ENCODE measurements at places on chromosomes 4 and X.

DNA sequence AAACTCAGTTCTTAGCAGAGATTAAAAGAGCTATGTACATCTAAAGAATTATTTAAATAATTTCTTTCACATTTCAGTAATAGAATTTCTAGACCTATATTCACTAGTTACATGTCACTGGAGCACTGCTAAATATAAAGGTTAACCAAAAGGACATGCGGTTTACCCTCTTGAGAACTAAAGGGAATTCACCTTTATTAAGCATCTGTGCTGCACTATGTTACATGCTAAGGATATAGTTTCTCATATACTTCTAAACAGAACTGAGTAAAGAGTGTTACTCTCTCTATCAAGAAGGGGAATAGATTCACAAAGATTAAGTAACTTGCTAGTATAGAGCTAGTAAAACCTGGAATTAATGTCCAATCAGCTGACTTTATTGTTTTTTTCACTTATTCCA, 7.6 kb downstream of the SPIN3 start:
- DNase-seq: no peak

DNA sequence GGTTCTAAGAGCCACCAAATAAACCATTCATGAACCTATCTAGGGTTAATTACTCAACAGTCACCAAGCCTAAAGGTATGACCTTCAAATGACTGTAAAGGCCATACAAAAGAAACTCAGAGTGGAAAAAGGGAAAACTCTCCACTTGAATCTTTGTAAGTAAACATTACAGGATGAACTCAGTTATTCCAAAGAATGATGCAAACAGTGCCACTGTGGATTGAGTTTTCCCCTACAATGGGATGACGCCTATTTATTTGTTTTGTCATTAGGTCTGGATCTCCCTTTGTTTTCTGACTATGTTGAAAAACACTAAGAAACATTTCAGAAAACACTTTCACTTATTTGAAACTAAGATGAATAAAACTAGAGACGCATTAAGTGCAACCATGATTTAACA, 12.7 kb downstream of the NUDT6 start:
- DNase-seq: no peak

DNA sequence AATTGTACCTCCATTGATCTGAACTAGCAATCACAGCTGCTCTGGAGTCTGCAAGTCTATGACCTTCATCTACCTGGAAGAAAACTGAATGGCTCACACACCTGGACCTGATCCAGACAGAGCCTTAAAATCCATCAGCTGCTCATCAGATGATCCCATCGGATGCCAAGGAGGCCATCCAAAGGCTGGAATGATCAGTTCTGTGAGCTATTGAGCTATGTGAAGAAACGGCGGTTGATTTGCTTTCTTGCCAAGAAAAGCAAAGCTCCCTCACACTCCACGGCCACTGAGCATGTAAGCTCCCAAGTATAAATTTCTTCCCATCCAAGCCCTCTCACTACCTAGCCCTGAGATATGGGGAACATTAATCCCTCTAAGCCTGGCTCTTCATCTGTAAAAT, 63.1 kb downstream of the RELL1 start:
- no peak for DNase-seq

DNA sequence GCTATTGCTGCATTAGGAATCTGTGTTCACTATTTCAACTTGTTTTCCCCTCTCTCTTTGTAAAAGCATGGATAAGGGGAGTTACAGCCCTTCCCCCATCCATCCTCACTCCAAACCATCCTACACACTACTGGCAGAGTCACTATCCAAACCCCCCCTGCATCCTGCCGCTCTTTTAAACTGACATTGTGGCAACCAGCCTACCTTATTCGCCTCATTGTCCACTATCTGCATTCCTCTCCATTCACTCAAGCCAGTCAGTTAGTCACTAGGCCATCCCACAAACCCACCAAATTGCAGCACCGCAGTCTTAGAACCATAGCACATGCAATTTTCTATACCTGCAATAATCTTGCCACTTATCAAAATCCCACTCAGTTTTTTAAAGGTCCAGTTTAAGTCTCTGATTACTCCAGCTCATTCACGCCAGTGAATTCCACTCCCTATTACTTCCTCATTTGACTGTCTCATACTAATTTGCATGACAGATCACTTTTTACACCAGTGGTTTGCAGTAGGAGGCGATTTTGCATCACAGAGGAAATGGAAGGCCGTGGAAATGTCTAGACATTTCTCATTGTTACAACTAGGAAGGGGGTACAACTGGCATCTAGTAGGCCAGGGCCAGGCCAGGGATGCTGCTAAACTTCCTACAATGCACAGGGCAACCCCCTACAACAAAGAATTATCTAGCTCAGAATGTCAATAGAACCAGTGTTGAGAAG, 181.8 kb downstream of the HS6ST2 start:
- no peak for DNase-seq
